Hippocampal formation (tissue), 2 donors: ENCODE measurements at places on chromosomes 4 and X.

- no peak for DNase-seq
Observed at GRCh38 chrX:13894888-13895565, 78.1 kb upstream of the GPM6B start.

GRCh38 chr4:138222046-138222445 is 20.1 kb downstream of the SLC7A11 start:
- DNase-seq = no peak

DNA sequence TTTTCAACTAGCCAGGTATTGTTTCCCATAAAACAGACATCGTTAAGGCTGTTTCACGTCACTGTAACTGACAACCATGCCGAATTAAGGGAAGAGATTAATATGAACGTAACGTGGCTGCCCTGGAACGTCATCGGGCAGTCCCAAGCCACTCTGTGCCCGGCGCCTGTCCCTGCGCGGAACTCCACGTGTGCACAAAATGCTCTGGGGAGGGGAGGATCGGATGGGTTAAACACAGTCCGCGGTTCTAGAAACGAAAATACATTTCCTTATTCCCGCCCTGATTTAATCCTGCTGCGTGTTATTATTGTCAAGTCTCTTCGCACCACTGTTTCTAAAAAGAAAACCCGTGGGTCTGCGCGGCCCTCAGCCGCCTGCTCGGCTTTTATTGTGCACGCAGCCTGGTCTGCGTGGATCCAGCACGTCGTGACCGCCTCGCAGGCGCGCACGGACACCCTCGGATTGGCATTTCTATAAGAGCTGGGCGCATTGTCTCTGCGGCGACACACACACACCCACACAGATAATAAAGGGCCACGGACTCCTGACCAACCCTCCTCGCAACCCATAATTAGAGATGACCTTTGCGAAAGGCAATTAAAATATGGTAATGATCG is 69.6 kb upstream of the BCOR start:
- no peak for DNase-seq

- no peak for DNase-seq
Observed at GRCh38 chr4:178309890-178310289, 867.7 kb upstream of the AGA start.

DNA sequence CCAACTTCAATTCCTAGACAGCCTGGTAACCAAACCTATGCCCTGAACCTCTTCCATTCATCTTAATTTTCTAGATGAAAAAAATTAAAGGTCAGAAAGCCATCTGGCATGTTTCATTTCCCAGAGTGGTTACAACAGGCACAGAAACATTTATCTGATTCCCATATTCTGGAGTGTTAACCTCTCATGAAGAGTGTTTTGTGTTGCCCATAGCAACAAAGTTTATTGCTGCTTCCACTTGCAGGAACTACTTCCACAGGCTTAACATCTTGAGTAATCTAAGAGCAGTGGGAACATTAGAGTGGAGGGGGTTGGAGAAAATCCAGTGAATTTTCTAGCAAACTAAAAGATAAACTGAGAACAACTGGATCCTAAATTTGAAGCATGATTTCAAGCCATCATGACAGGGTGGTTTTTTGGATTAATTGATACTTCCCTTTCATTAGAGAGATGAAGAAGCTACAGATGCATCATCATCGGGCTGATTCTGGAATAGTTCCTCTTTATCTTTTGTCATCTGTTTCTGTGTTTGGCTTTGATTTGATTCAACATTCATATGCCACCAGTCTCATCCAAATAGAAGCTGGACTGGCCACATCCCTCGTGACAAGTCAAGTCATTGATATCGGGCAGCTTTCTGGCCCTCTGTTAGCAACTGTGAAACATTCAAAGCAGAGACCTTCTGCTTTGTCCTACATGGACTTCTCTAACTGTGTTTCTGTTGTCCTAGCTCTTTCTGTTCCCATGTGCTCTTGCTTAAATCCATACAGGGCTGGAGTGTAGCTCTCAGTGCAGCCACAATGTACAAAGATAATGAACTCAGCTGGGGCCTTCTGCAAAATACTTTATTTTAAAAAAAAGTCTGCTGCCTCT is 167.3 kb downstream of the MID1IP1 start:
- no peak for DNase-seq

DNA sequence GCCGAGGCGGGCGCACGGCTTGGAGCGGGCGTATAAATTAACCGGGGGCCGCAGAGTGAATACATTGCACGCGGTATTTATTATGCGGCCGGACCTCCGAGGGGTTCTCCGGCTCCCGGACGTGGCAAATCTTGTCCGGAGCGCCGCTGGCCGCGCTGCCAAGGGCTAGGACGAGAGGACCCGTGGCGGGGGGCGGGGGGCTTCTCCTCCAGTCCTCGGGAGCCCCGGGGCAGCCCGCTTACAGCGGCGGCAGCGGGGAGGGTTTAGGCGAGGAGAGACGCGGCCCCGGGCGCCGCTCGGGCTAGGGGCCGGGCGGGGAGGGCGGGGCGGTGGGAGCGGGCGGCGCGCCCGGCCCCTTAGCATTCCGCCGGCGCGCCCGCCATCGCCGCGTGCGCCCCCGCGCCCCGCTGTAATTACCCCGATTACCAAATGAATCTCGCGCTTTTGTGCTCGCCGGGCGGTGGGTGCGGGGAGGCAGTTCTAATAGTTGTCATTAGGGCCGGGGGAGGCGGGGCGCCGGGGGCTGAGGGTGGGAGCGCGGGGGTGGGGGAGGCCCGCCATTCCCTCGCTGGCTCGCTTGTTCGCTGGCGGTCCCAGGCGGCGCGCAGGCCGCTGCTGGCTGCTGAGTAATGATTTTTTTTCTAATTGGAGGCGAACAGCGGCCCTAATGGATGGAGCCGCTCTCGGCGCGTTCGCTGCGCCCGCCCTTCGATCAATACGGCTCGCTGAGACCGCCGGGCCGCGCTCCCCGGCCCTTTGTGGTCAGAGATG is 276.6 kb downstream of the BCOR start:
- no peak for DNase-seq

- DNase-seq = no peak
Observed at GRCh38 chr4:81589262-81589661, 117.6 kb upstream of the RASGEF1B start.

DNA sequence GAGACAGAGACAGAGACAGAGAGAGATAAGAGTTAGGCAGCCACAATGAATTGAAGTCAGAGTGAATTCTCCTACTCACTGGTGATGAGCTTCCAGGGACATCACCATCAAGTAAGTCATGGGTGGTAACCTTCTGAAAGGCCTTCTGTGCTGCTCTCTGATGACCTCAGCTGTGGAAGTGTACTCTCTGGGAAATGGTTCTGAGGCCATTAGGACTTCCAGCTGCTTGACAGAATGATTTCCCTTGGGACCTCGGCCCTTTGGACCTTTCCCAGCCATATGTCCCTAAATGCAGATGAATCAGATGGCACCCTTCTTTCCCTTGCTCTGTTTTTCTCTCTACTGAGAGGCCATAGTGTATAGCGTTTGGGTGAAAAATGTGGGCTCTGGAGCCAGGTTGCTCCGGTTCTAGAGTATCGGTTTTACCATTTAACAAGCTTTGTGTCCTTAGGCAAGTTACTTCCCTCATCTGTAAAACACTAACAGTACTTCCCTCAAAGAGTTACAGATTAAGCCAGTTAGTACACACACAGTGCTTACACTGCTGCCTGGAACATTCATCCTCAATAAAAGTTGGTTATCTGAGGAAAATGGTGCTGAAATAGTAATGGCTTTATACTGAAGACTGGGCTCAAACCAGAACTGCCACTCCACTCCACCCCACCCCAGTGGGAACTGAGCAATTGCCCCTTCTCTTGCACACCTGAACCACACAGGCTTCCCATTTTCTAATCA is 7.6 kb downstream of the SEPTIN11 start:
- no peak for DNase-seq

DNA sequence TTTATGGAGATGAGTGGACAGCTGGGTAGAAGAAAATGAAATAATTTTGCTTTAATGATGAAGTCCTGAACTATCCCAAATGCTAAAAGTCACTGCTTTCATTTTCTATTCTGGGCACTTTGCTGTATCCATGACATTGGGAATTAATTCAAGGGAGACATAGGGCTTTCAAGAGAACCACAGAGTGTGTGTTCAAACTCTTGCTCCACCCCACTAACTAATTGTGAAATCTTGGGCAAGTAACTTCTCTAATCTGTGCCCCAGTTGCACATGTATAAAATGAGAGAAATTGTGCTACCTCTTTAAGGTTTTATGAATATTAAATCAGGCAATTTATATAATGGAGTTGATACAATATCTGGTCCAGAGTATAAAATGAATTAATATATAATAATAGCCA is 1422.0 kb downstream of the ADGRL3 start:
- DNase-seq = no peak

DNA sequence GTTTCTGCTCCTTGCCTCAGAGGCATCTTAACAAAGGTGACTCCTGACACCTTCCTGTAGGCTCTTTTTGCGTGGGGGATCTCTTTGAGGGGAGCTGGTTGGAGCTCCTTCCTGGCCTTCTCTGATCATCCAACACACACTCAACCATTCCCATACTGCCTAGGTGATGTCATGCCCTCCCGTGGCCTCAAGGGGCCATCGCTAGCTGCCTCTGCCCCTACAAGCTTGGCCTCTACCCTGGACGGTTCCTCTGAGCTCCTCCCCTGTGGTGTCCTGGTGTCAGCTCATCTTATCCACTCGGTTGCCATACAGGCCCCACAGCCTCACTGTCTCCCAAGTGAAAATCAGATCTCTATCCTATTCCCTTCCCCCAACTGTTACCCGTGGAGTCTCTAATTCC is 13.7 kb upstream of the ZNF185 start:
- DNase-seq = no peak

DNA sequence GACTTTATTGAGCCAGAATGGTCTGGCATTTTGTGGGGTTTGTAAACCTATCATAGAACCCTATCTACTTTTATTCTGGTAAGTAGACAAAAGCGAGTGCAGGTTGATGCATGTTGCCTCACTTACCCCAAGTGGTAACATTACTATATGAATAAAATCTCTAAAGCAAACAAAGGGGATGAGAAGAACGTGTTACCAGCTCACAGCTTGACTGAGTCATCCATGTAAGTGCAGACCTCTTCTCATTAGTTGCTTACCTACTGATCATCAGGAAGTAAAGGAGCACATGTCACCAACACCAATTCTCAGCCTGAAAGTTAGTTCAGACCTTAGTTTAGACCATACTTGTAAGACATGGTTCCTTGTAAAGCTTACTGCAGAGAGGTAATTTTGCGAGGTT is 1328.3 kb downstream of the C4orf33 start:
- DNase-seq = no peak
